ENCODE measurements at places on chromosomes 11 and 22.

- no peak for DNase-seq
Observed at GRCh38 chr11:127063241-127063640, 62.7 kb upstream of the KIRREL3 start.

DNA sequence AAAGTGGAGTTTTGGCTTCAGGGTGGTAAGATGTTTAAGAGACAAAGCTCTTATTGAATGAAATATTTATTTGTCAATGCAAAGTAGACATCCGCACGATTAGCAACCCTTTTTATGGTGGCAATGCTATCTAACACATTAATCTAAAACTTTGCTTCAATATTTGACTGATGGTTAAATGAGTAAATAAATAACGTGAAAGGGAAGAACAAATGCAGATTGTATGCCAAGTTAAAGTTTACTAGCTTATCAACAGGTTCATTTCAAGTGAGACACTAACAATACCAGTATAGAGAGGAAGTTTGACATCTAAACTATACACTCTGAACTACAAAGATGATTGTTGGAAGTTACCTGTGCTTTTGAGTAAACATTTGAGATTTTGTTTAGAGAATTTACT is 50.1 kb downstream of the AASDHPPT start:
- no peak for DNase-seq

- DNase-seq = no peak
Observed at GRCh38 chr22:40276996-40277823, 69.1 kb upstream of the ADSL start.

GRCh38 chr11:69120096-69120875 is 35.4 kb upstream of the SMIM38 start:
- no peak for DNase-seq

- no peak for DNase-seq
Observed at GRCh38 chr22:20427945-20428417, 9.6 kb downstream of the SCARF2 start.

GRCh38 chr11:19738124-19738523 is 25.5 kb downstream of the NAV2 start:
- DNase-seq = no peak

- no peak for DNase-seq
Observed at GRCh38 chr11:44780940-44781631, 54.3 kb downstream of the TSPAN18 start.

GRCh38 chr11:28835790-28836189 is 727.6 kb downstream of the METTL15 start:
- no peak for DNase-seq

GRCh38 chr11:131672191-131672590 is 301.8 kb downstream of the NTM start:
- no peak for DNase-seq

DNA sequence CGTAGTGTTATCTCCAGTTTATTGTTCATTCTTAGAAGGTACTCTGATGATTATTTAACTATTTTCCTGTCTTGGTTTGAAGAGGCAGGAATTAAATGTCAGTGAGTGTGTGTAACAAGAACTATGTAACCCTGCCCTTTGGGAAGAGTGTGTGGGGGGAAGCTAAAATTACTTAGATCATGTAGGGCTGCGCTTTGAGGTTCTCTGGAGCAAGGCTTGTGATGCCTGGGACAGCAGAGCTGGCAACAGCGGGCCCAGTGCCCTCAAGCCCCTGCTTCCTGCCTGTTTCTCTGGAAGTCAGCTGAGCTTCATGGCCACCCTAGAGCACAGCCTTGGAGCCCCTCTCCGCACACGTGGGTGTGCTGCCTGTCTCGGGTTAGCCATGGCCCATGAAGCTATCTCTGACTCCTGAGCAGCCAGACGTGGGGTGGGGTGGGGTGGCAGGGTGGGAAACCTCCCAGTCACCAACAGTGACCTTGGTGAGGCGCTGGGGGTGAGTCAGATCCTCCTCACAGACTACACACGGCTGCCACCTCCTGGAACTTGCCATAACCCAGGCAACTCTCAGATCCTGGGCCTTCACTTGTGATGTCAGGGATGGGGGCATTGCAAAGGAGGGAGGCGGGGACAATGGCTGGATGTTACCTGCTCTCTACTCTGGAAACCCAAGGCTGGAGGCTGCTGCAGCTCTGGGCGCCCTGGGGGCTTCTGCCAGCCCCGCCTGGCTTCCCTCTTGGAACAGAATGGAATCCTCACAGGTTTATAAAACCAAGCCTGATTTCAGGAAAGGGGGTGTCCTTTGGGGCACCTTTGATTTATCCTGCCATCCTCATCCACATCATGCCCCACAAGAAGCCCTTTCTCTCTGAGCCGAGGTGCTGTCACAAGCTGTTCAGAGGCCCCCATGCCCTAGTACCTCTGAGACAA is 88.6 kb downstream of the SNX19 start:
- DNase-seq = no peak

DNA sequence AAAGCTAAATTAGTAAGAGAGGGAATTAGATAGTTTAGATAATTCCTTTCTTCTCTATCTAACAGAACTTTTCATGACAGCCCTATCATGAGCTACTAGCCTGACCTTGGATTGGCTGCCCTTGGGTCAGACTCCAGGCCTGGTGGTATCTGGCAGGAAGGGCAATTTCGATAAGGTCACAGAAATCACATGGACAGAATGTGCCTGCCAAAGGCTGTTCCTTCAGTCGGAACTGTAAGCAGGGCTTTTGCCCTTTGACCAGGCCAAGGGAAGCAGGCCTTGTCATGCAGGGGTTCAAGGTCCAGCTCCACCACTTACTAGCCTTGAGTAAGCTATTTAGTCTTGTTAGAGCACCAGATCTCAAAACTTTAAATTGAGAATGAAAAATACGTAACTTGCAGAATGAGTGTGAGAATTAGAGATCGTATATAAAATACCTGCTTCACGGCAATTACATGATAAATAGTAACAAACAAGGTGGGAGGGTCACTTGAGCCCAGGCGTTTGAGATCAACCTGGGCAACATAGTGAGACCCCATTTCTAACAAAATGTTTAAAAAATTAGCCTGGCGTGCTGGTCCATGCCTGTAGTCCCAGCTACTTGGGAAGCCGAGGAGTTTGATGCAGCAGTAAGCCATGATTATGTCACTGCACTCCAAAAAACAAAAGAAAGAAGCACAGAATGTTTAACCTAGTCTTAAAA is 60.8 kb upstream of the SC5D start:
- no peak for DNase-seq

DNA sequence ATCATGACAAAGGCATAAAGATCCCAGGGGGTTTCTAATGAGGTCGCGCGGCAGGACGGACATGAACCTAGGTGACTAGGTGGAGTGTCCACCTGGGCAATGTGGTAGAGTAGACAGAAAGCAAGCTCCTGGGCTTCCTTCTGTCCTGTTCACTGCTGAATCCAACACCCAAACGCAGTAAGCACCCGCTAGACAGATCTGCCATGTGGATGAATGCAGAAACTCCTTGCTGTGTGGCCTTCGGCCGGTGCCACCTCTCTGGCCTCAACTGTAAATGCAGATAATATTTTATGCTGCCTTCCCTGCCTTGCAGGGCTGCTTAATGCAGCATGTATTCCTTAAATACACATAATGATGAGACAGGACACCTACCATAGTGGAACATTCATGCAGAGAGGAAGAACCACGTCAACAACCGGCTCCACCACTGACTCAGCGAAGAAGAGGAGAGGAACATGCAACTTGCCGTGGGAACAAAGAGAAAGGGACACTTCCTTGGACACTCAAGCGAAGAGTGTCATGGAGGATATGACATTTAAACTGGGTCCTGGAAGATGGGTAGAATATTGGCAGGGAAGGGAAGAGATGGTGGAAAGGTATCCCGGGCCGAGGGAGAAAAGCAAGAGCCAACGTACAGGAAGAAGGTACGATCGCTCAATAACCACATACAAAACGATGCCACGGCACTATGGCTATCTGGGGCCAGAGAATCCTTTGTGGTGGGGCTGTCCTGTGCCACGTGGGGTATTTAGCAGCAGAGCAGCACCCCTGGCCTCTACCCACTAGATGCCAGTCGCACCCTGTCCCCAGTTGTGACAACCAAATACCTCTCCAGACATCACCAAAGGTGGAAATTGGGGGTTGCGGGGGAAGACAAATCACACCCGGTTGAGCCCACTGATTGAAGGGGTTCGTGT is 30.8 kb downstream of the MYH9 start:
- DNase-seq = no peak

DNA sequence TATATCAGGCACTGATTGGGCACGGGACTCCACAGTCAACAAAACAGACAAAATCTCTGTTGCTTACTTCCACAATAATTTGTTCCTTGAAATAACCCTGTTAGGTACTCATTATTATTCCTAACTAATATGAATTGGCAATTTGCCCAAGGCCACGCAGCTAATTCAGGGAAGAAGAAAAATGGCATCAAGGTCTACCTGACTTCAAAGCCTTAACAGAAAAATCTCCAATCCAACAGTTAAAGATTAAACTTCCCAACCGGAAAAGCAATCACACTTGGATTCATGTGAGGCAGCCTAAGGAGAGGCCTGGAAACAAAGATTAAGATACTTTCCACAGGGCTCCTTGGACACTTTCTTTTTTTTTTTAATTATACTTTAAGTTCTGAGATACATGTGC is 68.9 kb downstream of the PRCP start:
- no peak for DNase-seq

DNA sequence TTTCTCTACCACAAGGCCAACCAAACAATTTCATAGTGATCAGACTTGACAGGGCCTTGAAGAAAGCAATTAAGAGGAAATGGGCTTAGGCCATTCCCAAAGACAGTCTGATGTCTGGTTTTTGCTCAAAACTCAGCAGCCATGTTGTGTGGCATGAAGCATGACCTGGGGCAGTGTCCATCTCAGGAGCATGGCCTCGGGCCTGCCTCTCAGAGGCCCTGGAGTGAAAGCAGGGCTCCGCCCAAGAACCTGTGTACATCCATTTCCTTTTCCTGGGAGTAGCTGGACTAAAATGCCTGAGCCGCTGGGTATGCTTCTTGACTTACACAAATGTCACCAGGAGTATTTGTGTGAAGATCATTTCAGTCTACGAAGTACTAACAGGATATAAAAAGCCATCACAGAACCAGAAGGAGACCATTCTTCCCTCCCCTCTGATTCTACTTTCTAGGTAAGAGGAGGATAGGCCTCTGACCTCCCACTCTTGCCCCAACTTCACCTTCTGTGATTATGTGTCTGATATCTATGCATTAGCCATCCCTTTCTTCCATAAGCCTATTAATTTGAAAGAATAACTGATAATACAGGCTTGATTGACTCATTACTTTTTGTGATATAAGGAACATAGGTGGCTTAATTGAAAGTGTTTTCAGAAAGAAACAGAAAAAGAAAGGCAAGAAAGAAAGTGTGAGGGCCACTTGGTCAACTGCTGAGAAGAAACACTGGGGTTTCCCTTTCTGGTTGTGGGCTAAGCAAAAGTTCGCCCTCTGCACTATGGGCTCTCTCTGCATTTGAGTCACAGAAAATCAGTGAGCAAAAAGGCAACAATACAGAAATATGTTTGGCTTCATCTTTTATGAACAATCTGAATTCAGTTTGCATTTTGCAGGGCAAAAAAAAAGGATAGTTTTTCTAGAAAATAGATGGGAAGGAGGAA is 188.6 kb upstream of the MTMR2 start:
- no peak for DNase-seq

DNA sequence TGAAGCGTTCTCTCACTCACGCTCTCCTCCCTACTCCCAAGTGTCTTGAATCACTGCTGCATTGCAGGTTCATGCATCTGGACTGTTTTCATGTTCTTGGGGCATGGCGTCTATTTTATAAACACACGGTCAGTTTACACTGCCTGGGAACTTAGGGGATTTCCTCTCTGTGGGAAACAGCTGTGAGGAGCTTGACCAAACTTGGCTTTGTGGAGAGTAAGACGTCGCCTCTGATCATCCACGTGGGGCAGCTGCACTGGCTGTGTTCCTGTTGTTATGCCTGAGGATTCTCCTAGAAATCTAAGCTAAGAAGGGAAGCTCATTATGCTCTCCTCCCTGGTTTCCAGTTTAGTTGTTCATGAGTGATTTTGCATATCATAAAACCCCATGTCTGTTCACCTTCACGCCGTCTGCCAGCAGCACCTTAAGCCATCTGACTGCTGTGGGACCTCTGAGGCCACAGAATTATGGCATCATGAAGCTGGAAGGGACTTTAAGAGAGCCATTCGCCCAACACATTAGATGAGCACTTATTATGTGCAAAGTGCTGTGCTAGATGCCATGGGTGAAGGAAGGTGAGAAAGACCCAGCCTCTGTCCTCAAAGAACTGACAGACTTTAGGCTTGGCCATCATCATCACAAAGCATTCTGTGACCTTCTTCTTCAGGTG is 38.8 kb upstream of the POU2AF1 start:
- no peak for DNase-seq

DNA sequence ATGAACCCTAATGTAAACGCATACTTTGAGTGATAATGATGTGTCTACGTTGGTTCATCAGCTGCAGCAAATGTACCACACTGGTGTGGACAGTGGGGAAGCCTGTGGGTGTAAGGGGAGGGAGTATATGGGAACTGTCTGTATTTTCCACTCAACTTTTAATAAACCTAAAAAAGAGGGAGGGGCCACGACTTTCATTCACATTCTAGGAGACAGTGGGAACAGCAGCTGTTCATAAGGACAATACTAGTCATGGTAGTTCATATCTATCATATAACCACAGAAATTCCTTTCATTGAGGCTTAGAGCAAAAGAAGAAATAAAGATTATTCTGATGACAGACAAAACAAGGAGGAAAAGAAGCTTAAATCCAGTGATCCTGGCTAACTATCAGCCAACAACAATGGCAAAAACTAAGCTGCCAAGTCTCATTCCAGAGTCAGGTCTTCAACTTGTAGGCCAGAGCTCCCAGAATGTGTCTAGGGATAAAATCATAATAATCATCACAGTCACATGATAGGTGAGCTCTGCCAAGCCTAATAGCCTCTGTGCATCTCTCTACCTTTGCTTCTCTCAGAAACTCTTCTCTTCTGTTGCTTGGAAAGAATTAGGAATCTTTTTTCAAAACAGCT is 59.4 kb upstream of the CHRM4 start:
- no peak for DNase-seq

- no peak for DNase-seq
Observed at GRCh38 chr11:41895081-41895480, 435.6 kb upstream of the LRRC4C start.

Measured in stimulated activated CD4-positive, alpha-beta T cell treated with anti-CD3 and anti-CD28 coated beads, Interleukin-15, amount 100 ng/mL, for 1 hour (primary cell).